Stimulated activated CD4-positive, alpha-beta T cell treated with anti-CD3 and anti-CD28 coated beads, TNF-alpha, amount 100 ng/mL, for 24 hours (primary cell): ENCODE measurements at places on chromosomes 6 and 20.

DNA sequence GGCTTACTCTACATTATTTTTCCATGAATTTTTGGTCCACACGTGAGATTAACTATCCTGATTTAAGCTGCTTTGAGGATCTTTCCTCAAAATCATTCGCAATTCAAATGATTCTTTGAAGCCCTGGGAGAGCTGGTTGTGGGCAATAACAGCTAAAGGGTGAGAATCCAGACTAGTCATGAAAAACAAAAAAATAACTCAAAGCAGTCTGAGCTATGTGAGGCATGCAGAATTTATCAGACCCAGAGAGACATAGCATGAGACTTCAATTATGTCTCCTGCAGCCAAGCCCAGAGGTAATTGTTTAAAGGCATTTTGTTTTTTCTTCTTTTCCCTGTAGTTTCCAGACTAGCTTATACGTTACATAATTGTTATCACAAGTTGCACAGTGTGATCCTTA is 517.3 kb upstream of the PTCHD4 start:
- DNase-seq: no peak

DNA sequence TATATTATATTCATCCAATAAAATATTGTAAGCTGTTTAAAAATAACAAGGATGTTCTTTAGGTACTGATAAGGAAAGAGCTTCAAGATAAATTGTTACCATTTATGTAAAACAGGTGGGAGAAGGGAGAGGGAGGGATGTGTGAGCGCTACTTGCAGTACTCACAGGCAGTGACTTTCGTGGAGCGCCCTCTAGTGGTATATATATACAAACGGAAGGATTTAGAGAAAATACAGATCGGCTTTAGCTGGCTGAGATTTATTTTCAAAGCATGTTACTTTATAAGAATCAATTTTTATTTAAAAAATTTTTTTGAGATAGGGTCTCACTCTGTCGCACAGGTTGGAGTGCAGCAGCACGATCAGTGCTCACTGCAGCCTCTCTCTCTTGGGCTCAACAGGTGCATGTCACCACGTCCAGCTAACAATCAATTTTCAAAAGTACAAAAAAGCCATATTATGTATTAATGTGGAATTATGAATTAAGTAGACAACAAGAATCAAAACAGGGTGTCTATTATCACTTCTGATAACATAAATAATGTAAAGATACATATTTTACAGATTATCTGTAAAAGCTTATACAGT is 3.3 kb upstream of the MOG start:
- DNase-seq: no peak

- DNase-seq: no peak
These were observed 133.1 kb upstream of the PRDM1 start for GRCh38 chr6:105952772-105953690.

GRCh38 chr6:85406641-85407075 is 43.2 kb upstream of the NT5E start:
- no peak for DNase-seq

DNA sequence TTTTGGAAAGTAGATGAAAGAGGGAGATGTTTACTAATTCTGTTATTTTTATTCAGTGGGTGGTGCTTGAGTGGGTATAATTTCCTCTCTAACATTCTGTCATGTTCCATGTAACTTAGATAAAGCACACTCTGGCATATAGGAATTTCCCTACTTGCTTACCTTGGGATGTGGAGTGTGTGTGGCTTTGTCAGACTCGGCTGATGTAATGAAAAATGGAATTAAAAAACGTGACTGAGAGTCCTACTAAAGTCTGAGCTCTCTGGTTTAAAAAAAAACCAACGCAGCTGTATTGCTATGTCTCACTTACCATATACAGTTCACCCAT is 98.3 kb downstream of the JARID2 start:
- DNase-seq: no peak

DNA sequence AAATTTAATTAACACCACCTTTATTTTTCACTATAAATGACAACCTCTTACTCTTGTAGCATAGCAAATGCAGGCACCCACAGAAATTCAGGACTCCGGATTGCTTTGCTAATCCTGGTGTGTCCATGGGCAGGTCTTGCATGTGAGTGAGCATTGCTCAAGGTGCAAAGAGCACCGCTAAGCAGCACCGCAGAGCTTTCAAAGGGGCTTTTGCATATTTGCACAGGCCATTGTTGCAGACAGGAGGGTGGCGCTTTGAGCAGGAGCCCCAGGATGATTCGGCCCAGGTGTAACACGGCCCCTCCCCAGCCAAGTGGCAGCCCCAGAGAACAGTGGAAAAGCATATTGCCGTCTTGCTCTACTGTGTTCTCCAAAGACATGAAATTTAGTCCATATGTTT is 293.2 kb downstream of the NRN1 start:
- DNase-seq: no peak

DNA sequence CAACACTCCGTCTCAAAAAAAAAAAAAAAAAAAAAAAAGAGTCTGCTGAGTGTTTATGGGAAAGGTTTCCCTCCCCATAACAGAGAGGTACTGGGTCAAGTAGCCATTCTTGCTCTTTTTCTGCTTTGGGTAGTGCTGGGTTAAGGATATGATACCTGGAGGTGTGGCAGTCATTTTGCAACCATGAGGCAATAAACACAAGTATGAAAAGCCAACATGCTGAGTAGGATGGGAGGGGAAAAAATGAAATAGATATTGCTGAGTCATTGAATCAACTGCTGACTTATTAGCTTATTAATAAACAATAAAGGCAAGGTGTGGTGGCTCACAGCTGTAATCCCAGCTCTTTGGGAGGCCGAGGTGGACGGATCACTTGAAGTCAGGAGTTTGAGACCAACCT is 2.3 kb upstream of the TOMM34 start:
- no peak for DNase-seq

- no peak for DNase-seq
These were observed 14.9 kb downstream of the CRISP2 start for GRCh38 chr6:49698478-49698877.

DNA sequence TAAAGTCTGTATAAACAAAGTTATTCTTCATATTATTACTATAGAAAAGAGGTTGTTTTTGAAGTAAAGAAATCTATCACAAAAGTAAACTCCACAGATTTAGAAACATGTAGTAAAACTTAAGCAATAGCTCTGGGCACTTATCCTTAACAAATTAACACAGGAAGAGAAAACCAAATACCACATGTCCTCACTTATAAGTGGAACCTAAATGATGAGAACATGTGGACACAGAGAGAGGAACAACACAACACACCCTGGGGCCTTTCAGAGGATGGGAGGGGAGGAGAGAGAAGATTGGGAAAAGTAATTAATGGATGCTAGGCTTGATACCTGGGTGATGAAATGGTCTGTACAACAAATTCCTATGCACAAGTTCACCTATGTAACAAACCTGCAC is 57.2 kb downstream of the C6orf58 start:
- DNase-seq: no peak

GRCh38 chr6:166078294-166078693 is 89.4 kb downstream of the TBXT start:
- DNase-seq: no peak

DNA sequence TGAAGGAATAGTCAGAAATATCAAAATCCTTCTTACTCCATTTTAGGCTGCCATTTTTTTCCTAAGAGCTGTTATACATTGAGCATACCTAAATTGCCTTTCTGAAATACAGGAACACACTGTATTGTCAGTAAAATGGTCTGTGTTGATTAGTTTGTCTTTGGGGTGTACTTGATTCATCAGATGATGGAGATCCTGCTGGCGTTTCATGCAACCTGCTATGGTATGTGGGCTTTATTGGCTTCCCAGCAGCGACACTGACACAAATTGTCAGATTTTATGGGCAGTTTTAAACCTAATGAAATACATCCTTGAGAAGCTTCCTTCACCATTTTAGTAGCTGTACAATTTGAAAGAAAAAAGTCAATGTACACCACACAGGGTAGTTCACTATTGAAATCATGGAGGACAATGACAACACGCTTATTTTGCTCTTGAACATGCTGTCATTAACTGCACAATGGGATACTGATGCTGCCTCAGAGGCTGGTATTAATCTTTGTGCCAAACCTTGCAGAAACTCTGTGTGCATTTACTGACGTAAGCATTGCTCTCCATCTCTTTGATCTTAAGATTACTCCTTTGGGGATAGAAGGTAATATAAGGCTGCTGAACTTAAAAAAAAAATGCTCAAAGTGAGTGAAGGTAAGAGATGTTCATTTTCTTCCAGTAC is 124.9 kb downstream of the LAMA2 start:
- no peak for DNase-seq

DNA sequence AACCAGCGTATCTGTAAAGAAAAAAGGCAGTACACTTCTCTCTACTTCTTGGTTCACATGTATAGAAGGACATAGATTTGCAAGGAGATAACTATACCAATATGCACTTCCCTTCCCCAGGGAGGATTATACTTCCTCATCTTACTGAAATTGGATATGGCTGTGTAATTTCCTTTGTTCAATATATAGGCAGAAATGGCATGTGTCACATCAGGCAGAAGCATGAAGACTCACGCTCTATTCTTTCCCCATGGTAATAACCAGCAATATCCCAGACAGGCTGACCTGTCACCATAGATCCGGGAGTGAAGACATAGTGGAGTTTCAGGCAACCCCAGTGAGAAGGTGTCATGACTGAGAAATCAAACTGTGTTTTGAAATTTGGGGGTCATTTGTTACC is 518.3 kb downstream of the KIF16B start:
- DNase-seq: no peak

- DNase-seq: no peak
These were observed 70.8 kb downstream of the PYGB start for GRCh38 chr20:25318471-25319240.

DNA sequence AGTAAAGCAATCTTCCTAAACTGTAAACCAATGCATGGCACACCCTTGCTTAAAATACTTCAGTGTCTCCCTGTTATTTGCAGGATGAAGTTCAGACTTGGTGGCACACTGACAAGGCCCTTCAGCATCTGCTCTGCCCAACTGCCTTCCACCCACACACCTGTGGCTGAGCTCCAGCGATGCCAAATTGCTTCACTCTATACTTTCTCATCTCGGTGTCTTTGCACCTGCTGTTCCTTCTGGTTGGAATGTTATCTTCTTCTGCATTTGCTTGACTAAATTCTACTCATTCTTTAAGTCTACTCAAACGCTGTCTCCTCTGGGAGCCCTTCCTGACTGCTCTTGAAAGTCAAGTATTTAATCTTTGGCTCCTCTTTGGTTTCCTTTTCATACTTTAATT is 100.1 kb upstream of the SUPT3H start:
- DNase-seq: no peak

DNA sequence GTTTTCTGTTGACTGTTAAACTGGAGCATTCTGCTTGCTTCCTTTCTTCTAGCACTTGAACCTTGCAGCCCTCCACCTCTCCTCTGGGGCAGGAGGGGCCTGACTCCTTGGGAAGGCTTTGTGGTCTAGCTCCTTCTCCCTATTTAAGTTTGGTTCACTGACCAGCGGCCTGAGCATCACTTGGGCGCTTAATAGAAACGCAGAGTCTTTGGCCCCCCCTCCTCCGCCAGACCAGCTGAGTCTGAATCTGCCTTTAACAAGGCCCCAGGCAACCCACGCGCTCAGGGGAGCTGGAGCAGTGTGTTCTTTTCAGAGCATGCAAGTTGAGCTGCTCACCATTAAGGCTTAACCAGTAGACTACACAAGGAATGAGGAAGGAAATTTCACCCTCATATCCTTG is 225.7 kb downstream of the NRN1 start:
- no peak for DNase-seq

- DNase-seq: no peak
These were observed 71.2 kb upstream of the NAA20 start for GRCh38 chr20:19945732-19946670.

- no peak for DNase-seq
These were observed 126.2 kb upstream of the SSTR4 start for GRCh38 chr20:22908944-22909343.

- no peak for DNase-seq
These were observed 4.2 kb downstream of the TGM3 start for GRCh38 chr20:2300002-2300401.

DNA sequence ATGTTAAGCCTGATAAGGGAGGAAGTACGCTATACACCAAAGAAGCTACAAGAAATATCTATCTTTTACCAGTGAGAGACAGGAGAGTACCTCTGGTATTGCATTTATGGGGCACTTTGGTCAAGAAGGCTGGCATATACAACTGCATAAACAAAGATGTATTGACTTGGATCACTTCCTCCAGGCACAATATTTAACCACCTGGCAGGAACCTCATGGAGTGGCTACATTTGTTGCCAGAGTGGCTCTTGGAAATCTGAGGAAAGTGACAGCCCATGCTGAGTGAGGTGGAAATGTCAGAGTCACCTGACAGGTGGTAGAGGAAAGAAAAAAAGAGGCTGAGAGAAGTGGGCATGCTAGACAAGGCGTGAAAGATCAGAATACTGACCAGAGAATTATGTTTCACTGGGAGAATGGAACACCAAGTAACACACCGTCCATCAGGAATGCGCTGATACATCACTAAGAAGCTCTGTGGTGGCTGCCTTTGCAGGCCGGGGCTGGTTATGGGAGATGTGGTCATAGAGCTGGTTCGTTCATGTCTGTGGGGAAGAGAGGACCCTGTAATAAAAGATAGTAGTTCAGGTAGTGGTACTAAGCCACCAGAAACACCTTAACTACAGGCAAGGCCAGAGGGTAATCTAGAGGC is 61.4 kb upstream of the UFL1 start:
- no peak for DNase-seq

DNA sequence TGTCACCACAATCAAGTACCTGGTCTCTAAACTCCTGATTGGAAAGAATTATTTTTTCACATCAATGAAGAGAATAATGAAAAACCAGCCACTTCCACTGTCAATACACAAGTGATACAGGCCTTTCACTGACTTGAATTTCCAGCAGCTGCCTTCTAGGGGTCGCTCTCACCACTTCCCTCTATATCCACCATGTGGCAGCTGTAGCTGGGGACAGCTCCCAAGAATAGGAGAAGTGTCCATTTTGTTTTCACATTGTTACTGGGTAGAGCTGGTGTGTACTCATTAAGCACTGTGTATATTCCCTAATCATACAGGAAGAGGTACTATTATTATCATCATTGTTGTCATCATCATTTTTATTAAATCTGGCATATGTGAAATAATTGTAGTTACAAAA is 438.4 kb upstream of the SPTLC3 start:
- DNase-seq: no peak

- DNase-seq: no peak
These were observed 80.2 kb downstream of the FAM50B start for GRCh38 chr6:3929281-3929798.

- DNase-seq: no peak
These were observed 306.3 kb downstream of the PHF3 start for GRCh38 chr6:63941747-63942470.

- no peak for DNase-seq
These were observed 173.0 kb downstream of the AIG1 start for GRCh38 chr6:143233554-143234285.
